ENCODE measurements at places on chromosomes 6 and 20. TPM values are rescaled to one million over a fixed set of nuclear protein-coding genes. Genes with fewer than 3 reads are reported as not detected.

The PSMB9 gene
- 416 TPM for total RNA-seq

The TMEM63B gene
- 11.1 TPM for total RNA-seq

The BTN1A1 gene
- total RNA-seq, result not detected

The HLA-DQA1 gene
- total RNA-seq, result 21.5 TPM

The ASIP gene
- total RNA-seq, result not detected
